ENCODE measurements at places on chromosomes 16 and 17.

- no peak for DNase-seq
Observed at GRCh38 chr16:57725976-57726375, 9.6 kb upstream of the KATNB1 start.

DNA sequence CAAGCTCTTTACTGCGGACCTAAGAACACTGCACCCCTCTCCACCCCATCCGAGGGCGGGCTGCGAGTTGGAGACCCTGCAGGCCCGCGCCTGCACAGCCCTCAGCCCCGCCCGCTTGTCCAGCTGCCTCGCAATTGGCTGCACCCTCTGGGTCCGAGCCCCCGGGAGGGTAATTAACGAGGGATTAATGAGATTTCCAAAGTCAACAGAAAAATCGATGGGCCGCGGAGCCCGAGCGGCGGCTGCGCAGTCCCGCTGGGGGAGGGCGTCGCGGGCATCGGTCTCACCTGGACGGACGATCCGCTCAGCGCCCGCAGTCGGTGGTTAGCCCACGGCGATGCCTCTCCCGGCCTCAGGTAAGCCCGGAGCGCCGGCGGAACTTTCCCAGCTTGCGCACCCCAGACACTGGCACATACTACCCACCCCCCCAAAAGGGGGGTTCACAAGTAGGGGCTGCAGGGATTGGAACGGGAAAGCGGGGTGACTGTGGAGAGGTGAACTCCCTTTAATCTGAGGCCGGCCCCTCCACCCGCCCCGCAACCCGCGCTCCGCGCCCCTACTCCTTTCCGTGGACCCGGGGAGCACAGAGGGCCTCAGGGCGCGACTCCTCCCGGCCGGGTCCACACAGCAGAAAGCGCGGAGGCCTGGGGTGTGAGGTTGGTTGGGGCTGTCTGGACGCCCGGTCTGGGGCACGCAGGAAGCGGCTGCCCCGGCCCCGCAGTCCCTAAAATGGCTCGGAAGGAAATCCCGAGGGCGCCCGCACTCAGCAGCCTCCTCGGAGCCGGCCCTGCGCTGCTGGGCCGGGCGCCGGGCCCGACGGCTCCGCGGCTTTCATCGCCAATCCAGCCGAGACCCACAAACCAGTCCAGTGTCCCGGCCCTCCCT lies at the start of gene OTOP3:
TSS of gene OTOP3 (plus strand) at position 314 of the 885 bp plus-strand sequence. CDS start at position 338, 24 bp downstream.
- DNase-seq: peak; percentile 60

- no peak for DNase-seq
Observed at GRCh38 chr17:46027048-46027975, 28.3 kb downstream of the STH start.

- DNase-seq: no peak
Observed at GRCh38 chr17:13973960-13974651, 95.2 kb upstream of the COX10 start.

DNA sequence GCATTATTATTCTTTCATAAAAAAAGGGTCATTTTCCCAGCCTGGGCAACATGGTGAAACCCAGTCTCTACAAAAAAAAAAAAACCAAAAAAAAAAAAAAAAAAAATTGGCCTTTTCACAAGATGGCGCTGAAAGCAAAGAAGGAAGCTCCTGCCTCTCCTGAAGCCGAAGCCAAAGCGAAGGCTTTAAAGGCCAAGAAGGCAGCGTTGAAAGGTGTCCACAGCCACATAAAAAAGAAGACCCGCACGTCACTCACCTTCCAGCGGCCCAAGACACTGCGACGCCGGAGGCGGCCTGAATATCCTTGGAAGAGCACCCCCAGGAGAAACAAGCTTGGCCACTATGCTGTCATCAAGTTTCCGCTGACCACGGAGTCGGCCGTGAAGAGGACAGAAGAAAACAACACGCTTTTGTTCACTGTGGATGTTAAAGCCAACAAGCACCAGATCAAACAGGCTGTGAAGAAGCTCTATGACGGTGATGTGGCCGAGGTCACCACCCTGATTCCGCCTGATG lies 4.9 kb upstream of the PGAP6 start:
- DNase-seq: no peak

DNA sequence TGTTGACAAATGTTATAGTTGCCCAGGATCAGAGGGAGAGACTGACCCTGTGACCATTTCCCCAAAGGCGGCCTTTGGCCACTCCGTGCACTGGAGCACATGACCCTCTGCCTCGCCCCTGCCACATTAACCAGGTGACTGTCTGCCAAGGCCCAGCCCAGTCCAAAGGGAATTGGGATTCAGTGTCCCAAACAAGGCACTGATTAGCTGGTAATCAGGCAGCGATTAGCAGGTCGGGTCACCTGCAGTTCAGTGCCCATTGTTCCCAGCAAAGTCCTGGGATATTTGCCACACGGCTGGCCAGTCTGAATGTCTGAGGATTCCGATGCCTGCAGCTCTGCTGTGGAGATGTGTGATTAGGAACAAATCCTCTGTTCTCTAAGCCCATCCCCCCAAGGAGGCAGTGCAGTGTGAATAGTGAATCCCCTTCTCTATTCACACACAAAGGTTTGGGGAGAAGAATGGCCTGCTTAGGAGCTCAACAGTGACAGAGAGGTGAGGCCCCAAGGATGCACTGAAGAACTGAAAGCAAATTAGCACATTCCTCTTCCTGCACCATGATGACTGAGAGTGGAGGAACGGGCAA lies 123.1 kb upstream of the MAF start:
- peak; percentile 82 for DNase-seq

DNA sequence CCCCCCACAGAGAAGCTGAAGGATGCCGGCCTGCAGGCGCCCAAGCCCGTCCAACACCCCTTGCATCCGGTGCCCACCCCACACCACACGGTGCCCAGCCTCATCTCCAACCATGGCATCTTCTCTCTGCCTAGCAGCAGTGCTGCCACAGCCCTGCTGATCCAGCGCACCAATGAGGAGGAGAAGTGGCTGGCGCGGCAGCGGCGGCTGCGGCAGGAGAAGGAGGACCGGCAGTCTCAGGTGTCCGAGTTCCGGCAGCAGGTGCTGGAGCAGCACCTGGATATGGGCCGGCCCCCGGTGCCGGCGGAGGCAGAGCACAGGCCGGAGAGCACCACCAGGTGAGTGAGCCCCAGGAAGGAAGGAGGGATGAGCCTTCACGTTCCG lies 31.5 kb downstream of the GINS2 start:
- no peak for DNase-seq

DNA sequence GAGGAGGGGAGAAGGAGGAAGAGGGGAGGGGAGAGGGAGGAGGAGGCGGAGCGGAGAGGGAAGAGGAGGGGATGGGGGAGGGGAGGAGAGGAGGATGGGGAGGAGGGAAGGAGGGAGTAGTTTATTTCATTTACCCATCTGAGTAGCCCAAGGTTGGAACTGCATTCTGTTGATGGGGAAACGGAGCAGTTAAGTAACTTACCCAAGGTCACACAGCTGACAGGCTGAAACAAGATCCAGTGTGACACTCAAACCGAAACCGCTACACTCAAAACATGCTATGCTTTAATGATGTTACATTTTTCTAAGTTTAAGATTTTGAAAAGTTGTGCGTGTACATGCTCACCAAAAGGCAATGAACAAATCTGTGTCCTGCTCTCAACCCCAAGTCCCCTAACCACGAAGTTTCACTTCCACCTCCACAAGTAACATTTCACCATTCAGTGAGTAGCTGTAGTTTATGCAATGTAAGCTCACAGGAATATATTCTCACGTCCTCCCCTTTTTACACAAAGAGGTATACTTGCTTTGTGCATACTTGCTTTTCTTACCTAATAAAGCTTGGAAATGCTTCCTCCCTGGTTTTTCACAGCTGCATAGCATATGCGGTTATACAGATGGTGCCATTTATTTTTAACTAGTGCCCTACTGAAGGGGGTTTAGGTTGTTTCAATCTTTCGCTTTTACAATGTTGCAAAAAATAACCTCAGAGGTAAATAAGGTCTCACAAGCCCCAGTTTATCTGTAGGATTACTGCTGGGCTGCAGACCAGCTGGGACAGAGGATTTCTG lies 275.3 kb downstream of the PARN start:
- no peak for DNase-seq

DNA sequence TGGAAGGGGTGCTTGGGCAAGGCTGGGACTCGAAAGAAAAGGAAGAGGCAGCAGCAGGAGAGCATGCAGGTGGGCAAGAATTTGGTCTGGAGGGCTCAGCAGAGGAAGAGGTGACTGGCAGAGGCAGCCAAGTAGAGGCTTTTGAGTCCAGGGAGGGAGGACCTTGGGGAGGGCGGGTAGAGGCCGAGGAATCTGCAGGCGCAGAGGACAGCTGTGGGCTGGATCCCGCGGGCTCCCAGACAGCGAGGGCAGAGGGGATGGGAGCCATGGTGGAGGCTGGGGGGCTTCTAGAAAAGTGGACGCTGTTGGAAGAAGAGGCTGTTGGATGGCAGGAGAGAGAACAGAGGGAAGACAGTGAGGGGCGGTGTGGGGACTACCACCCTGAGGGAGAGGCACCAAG lies 2.9 kb downstream of the APOBR start:
- DNase-seq: no peak

DNA sequence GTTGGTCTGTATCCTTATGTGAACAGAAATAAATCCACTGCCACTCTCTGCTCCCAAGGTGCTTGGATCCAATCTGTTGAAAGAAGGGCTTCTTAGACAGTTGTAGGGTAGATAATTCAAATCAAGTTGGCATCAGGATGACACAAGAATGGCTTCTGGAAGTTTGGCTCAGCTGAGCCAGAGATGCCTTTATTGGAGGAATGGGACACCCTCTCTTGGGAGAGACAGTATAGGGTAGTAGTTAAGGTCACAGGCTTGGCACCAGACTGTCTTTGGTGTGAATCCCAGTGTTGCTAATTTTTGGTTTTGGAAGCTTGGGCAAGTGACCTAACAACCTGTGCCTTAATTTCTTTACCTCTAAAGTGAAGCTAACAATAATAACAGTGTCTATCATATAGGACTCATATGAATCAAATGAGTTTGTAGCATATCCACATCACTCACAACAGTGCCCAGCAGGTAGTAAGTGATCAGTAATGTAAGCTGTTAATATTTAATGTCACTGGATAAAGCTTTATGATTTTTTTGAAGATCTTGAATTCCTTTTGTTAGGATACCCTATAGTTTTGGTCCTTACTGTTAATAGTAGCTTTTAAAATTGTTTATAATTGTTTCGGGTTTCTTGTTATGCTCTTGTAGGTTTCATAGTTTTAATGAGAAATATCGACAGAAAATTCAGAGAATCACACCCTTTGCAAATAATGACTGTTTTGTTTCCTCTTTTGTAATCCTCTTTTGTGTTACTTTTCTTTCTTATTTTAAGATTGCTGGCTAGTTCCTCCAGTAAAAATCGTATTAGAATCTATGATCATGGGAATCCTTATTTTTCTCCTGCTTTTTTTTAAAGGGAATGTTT lies 19.1 kb downstream of the ZNRF1 start:
- no peak for DNase-seq

DNA sequence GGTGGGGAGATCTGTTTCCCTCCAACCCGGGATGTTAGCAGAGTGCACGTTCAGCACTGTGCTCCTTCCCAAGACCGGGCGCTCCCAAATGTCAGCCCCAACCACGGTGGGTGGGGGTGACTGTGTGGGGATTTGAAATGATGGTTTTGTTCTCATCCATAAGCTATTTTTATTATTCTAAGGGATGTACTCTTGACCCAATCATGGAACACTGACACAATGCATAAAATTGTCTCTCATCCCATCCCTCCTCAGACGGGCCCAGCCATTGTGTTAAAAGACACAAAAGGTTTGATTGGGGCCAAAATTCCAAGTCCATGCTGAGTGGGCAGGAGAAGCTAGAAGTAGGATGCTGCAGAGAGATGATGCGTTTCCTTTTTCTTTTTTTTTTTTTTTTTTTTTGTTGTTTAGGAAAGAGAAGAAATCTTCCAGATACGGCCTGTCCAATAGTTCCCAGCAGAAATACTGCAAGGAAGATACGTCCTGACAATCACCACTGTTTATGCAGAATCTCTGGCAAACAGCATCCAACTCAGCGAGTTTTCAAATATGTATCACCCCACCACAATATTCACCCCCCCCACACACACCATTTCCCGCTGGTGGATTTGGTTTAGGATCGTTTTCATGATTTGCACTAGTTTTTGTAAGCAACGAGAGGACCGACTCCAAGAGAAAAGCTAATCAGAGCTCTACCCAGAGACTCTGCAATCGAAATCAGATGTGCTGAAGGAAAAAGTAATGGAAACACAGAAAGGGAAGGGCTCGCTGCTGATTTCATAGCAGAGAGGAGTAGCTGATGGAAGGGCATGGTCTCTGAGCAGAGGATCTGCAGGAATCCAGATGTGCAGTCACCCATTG lies 163.5 kb upstream of the DYNLRB2 start:
- peak; percentile 64 for DNase-seq

GRCh38 chr16:21708533-21709115 lies 44.9 kb downstream of the OTOA start:
- peak; percentile 84 for DNase-seq

DNA sequence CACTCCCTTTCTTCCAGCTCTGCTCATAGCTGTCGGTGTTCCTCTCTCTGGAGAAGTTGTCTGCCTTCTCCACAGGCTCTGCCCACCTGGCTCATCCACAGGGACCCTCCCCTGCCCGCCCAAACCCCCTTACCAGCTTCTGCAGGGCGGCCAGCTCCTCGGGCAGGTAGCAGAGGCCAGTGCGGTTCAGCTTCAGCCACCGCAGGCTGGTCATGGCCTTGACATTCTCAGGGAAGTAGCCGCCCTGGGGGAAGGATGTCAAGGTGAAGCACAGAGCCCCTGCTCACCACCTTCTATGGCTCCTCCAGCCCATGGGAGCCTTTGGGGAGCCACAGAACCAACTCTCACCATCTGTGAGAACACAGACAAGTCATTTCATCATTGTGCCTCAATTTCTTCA lies 1.8 kb downstream of the FLII start:
- DNase-seq: no peak

DNA sequence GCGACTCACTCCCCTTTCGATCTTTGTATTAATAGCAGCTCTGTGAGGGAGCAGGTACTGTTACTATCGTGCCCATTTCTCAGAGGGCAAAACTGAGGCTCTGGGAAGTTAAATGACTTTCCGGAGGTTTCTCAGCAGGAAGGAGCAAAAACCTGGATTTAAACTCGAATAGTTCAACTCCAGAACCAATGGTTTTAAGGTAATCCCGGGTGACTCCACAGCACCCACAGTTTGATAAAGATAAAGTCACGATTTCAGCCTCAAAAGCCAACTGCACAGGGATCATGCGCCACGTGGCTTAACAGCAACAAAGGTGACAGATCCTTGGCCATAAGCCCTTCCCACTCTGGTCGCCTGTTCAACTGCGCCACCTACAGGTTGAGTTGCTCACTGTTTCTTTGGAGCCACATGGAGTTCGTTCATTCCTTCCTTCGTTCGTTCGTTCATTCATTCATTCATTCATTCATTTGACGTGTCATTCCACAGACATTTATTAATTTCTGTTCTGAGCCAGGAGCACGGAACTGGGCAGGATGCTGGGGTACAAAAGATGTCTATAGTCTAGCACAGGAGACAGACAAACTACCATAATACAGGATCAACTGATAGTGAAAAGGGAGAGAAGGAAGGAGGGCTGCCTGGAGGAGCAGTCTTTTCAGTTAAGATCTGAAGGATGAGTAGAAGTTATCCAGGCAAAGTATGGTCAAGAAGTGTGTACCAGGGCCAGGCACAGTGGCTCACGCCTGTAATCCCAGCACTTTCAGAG lies 134.8 kb downstream of the HS3ST2 start:
- DNase-seq: peak; percentile 66

Data from stomach (tissue), 19 donors.